ENCODE measurements at places on chromosomes 1 and 21.

- no peak for DNase-seq
These were observed 68.6 kb upstream of the SPATA6 start for GRCh38 chr1:48540587-48540986.

GRCh38 chr1:52436817-52437216, 32.4 kb downstream of the PRPF38A start:
- no peak for DNase-seq

DNA sequence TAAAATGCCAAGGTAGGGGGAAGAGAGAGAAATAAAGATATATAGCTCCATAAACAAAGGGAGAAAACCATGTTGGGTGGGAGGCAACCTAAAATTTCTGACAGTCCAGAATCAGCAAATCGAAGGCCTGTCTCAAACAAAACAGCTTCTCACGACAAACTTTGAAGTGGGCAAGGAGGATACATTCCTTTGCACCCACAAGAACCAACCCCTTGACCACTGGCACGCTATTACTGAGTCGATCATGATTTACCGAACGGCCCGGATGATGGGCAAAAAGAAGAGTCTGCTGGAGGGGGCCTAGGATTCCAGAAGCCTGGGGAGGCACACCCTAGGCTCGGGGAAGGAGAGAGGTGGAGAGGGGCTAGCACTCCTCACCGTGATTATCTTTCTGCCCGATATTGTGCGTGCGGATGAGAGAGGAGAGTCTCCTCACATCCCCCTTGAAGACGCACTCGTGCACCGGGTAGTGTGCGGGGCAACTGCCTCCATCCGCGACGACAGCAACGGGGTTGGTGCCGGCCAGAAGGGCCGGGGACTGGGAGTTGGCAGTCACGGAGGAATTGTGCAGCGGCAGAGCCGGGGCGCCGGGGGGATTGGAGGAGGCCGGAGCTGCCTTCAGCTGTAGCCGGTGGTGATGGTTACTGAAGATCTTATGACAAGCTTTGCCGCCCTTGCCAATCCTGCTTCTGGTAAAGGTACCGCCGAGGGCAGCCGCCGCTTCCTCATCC, 756 bp downstream of the ANKRD13C start:
- DNase-seq: no peak

DNA sequence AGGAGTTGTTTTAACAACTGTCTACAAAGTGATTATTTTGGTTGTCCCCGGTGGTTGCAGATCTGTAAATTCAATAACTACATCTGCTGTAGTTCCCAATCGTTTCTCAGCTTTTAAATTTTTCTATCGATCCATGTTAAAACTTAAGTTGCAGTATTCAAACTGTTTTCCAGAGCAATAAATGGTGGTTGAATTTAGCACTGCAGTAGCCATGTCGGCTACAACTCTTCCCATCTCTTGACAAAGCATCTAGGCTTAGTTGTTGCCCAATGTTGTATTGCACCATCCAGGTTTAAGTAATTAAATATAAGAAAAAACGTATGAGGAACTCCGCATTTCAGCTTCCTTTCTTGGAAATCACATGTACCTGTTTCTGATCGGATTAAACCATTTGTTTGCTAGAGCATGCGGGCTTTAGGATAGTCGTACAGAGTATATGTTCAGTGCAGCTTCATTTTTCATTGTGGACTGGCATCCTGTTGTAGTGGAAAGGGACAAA, 996 bp downstream of the CNIH4 start:
- no peak for DNase-seq

DNA sequence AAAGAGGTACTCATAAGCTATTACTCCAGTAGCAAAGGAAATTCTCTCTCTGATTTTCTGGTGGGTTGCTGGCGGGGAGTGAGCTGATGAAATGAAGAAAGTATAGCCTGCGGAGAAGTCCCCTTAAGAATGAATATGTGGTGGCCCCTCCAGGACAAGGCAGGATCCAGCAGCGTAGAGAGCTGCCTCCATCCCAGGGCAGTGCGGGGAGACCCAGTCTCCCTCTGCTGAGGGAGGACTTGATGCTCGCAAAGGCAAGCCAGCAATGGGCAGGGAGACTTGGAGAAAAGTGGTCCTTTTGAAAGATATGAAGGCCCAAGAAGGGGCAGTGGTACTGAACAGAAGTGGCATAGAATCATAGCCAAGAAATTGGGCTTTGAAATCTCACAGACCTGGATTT, 106.0 kb upstream of the SLC44A3 start:
- DNase-seq: no peak

- peak; percentile 84 for DNase-seq
These were observed 5.2 kb downstream of the TNFRSF18 start for GRCh38 chr1:1200876-1201810.

DNA sequence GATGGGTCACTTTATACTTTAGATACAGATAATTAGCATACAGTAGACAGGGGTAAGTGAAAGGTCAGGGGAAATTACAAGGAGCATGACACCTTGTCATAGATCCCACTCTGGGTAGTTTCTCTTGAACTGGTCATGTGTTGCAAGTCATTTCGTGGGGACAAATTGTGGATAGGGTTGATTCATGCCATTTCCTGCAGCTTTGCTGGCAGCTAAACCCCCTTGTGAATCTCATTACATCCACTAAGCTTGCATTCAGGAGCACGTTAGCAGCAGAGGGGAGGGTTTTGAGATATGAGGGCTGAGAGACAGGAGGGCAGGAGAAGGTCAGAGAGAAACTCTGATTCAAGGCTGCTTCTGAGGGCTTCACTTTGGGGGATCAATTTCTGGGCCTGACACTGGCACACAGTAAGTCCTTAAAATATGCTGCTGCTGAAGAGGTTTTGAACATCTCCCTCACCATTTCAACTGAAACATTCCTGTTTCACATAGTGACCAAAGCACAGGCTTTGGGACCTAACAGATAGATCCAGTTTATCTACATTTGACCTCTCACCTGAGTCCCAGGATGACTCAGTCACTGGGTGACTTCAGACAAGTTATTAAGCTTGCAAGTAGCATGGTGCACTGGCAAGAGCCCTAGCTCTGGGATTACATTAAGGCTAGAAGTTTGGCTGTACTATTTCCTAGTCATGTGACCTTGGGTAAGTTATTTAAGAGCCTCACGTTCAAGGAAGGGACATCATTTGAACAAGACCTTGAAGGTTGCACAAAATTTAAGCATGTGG, 206.0 kb upstream of the USP24 start:
- no peak for DNase-seq

GRCh38 chr1:9912264-9912936, 2.3 kb upstream of the CTNNBIP1 start:
- no peak for DNase-seq

- DNase-seq: no peak
These were observed 207.2 kb upstream of the C21orf91 start for GRCh38 chr21:18026359-18026758.

GRCh38 chr1:31647106-31647505, 2.4 kb upstream of the PEF1 start:
- DNase-seq: no peak

DNA sequence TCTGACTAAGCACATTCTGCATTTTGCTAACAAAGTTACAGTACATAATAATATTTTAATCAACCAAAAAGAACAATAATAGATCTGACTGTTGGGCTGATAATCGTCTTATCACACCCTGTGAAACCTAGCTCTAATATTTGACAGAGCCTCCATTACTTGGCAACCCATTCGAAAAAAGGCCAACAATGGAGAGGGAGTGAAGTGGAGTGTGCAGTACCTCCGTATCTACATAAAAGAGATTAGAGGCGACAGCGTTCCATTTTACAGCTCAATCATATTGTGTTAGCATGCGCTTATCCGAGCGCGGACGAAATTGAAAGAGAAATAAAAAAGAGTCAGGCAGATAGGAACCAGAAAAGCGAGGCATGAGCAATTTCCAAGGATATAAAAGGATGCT, 137.3 kb upstream of the USH2A start:
- no peak for DNase-seq

GRCh38 chr1:191788551-191788950, 369.7 kb upstream of the RGS18 start:
- no peak for DNase-seq

- no peak for DNase-seq
These were observed 1902.3 kb downstream of the NCAM2 start for GRCh38 chr21:22900490-22900889.

DNA sequence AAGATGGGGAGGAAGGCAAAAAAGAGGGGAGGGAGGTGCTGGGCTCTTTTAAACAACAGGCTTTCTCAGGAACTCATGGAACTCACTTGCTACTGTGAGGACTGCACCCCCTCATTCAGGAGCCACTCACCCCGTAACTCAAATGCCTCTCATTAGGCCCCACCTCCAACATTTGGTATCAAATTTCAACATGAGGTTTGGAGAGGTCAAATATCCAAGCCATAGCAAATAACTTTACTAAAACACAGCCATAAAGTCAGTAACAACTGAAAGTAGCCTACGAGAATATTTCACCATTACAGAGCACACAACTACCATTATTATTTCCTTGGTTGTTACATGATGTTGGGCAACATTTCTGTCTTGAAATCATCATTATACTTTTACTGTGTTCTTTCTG, 13.1 kb upstream of the DMRTB1 start:
- DNase-seq: no peak

GRCh38 chr1:70567167-70567566, 156.1 kb downstream of the CTH start:
- DNase-seq: no peak

DNA sequence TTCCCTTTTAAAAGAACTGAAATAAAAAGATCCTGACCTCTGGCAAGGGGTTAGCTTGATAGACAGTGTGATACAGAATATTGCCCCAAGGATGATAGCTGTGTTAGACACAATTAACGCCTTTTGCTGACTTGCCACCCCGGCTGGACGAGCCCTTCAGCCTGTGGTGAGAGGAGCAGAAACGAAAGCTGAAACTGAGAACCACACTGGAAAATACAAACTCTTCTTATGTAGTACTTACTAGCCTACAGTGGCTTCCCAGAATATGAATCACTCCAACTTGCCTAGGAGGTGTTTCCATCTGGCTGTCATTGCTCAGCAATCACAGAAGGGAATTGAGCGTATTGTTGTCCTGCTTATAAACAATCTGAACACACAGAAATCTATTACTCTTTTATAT, 22.9 kb downstream of the SAMSN1 start:
- DNase-seq: no peak

DNA sequence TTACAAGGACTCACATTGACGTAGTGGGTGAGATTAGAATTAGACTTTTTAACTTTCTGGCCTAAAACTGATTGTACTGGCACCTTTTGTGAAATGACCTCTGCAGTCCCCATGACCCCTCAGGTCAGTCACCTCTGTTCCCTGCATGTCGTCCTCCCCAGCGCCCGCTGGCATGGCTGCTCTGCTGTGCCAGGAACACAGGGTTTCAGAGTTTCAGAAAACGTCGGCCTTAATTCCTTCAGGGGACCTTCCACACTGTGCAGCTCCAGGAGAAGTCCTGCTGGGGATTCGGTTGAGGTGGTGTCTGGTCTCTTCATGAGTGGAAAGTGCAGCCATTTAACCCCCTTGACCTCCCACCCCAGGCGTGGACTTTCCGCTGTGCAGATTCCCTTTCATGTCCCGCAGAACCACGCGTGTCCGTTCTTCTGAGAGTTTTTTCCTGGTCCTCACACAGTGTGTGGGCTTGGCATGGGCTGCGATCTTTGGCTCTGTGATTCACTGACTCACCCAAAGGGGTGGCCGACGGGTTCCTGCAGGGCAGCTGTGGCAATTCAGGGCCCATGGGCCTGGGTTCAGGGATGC, 158.4 kb upstream of the COL6A1 start:
- no peak for DNase-seq

- no peak for DNase-seq
These were observed 1.3 kb downstream of the USP1 start for GRCh38 chr1:62438163-62438562.

DNA sequence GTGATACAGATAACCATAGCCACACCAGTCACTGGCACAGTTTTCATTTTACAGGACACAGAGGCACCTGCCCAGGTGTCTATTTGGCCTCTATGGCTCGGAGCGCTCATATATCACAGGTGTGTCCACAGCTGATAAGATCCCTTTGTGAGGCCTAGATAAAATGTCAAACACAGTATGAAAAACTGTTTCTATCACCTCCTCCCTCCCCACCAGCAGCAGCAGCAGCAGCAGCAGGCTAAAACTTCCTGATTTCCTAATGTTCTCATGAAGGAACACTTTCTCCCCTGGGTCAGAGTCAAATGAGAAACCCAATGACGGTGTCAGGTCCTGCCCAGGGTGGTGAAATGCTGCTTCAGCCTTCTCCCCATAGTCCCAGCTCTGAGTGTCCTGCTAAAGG, 24.4 kb downstream of the ELAPOR1 start:
- no peak for DNase-seq

GRCh38 chr1:44808938-44809917, 905 bp downstream of the BTBD19 start:
- peak; percentile 73 for DNase-seq

DNA sequence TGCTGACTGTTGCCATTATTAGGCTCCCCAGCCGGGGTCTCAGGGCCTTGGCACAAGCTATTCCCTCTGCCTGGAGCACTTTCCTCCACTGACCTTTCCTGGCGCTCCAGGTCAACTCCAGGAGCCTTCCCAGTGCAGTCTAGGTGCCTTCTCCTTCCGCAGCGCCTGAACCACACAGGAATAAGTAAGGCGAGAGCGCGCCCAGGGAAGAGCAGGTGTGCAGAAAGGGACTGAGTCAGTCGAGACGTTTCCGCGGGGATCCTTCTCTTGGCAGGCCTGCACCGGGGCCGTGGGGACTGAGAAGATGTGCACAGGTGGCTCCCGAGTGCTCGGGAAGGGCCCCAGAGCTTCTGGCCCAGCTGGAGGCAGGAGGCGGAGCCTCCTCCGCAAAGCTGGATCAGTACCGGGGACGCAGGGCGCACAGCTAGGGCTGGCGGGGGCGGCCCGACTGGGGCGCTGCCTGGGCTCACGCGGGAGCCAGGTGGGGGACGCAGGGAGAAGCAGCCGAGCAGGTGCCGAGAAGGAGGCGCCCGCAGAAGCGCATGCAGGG, 765 bp upstream of the BMP8A start:
- no peak for DNase-seq

- no peak for DNase-seq
These were observed 1.8 kb downstream of the RNPC3 start for GRCh38 chr1:103527331-103527730.

- no peak for DNase-seq
These were observed 89.4 kb upstream of the JAK1 start for GRCh38 chr1:65055747-65056146.

GRCh38 chr21:46002841-46003574, 21.4 kb downstream of the COL6A1 start:
- no peak for DNase-seq

- no peak for DNase-seq
These were observed 134.4 kb upstream of the PRDX6 start for GRCh38 chr1:173342736-173343135.

DNA sequence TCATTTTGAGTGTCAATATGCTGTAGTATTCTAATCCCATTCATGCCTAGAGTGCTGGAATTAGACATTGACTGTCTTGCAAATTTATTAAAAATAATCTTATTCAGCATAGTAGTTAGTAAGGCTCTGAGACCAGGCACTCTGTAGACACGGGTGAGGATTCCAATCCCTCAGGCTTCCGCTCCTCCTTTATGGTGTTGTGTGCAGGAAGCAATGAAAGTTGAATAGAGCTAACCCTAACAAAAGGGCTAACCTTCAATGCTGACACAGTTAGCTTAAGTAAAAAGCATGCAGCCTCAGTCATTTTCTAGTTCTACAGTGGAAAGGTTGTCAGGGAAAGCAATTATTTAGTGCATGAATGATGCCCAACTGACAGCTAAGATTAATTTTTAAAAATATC, 199.6 kb upstream of the SGIP1 start:
- DNase-seq: no peak

GRCh38 chr1:89286549-89287180, 14.0 kb upstream of the GBP5 start:
- no peak for DNase-seq

GRCh38 chr1:111769517-111770146, 13.9 kb downstream of the DDX20 start:
- peak; percentile 3 for DNase-seq
